Peyer's patch (tissue), 4 donors: ENCODE measurements at places on chromosomes 4 and X. TPM values are rescaled to one million over a fixed set of nuclear protein-coding genes. Genes with fewer than 3 reads are reported as not detected.

DNA sequence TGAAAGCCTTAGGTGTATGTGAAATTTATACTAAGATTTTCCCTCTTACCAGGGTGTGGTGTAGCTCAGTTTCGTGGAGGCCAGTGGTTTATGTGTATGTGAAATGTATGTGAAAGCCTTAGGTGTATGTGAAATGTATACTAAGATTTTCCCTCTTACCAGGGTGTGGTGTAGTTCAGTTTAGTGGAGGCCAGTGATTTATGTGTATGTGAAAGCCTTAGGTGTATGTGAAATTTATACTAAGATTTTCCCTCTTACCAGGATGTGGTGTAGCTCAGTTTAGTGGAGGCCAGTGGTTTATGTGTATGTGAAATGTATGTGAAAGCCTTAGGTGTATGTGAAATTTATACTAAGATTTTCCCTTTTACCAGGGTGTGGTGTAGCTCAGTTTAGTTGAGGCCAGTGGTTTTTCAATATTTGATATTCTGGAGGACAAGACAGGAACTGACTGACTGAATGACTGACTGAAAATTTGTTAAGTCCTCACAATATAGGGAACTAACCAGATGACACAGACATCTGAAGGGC is 143.7 kb downstream of the NEXMIF start:
- DNase-seq = no peak

Gene NR0B1
- total RNA-seq = not detected

Gene MMRN1
- total RNA-seq = 13.5 TPM

GRCh38 chr4:98446499-98447375 is 185.6 kb downstream of the RAP1GDS1 start:
- DNase-seq = peak; percentile 50

DNA sequence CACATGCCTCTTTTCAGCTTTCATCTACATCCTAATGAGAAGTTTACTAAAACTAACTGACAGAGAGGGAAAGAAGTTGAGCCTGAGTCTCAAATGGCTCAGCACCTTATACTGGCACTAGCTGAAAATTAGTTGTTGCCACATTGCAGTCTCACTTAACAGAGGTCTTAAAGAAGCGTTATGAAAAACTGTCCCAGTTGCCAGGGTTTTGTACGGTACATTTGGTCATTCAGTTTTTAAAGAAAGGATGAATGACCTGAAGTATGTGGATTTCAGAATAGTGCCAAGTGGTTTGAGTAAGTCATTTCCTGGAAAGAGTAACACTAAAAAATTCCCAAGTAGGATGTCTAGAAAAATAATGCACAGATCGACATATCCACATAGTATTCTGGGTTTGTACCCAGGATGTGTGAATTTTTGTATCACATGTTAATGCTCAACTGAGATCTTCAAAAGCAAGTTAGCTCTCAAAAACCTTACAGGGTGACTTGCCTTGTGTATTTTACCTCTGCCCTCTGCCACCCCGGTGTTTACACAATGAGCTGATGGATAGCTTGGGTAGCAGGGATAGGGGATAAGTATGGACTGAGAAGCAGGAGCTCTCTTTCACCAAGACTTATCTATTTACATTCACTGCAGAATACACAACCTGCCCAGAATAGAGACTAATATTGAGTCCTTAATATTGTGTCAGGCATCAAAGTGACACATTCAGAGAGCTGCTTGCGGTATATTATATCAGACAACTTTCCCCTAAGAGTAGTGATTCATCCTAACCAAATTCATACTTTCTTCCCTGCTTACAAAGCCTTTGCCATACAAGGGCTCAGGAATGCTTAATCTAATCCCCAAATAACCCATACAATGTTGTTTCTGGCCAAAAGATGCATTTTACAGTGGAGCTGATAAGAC is 1075.7 kb upstream of the PABPC4L start:
- DNase-seq = no peak

- no peak for DNase-seq
Measured at GRCh38 chr4:173652283-173652931, 122.4 kb upstream of the HAND2 start.

DNA sequence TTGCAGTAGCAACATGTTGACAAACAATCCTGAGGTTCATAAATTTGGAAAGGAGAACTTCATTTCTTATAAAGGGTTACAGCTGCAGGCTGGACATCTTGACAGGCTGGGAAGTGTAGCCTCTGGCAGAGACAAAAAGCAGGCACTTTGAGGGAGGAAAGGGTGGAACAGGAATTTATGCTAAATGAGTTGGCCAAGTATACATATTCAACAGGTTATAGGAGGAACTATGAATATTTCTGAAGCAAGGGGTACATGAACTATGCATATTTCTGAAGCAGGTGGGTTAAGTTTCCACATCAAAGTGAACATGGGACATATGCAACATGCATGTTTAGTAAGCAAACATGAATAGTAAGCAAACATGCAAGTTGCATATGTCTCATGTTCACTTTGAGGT is 1.6 kb upstream of the ANTXR2 start:
- DNase-seq = no peak

DNA sequence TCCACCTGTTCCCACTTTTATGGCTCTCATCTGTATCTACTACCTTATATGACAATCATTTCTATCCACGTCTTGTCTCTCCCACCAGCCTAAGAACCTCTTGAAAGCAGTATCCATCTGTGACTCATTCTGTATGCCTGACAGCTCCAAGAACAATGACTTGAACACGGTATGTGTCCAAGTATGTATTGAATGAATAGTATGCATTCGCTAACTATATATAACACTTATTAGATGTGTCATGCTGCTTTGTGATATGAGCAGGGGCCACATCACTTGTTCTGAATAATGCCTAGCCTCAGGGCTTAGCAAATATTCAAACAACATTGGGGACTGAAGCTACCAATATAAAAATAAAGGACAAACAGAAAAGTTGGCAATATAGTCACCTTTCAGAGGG is 4.9 kb downstream of the OPHN1 start:
- no peak for DNase-seq

Gene SETD7
- total RNA-seq = 37.1 TPM

DNA sequence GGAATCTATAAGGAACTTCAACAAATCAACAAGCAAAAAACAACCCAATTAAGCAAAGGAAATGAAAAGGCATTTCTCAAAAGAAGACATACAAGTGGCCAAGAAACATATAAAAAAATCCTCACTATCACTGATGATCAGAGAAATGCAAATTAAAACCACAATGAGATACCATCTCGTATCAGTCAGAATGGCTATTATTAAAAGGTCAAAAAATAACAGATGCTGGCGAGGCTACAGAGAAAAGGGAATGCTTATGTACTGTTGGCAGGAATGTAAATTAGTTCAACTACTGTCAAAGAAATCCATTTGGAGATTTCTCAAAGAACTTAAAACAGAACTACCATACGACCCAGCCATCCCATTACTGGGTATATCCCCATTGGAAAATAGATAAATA is 292.4 kb upstream of the FAT1 start:
- DNase-seq = no peak

Gene PRRG1
- total RNA-seq = 2.5 TPM

- peak; percentile 90 for DNase-seq
Measured at GRCh38 chr4:140152013-140152703, 1.8 kb downstream of the MAML3 start.

GRCh38 chr4:148166132-148166591 is 276.1 kb downstream of the NR3C2 start:
- DNase-seq = no peak

- no peak for DNase-seq
Measured at GRCh38 chr4:33961761-33962160, 2282.6 kb downstream of the ARAP2 start.

GRCh38 chr4:31518796-31519250 is 798.7 kb downstream of the PCDH7 start:
- no peak for DNase-seq

DNA sequence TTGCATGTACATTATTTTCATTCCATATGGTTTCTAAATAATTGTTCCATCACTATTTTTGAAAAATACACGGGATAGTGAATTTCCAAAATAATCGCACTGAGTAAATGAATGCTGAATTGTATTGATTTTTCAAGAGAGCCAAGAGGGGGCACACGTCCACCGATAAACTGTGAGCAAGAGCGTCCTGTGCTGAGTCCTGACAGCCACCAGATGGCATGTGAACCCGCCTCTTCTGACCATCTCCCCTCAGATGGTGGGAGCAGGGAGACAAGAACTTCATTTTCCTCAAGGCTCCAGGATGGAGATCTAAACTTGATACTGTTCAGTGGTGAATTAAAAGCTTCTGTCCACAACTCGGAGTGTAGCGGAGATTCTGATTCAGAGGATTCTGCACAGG is 30.6 kb upstream of the IL9R start:
- peak; percentile 53 for DNase-seq

DNA sequence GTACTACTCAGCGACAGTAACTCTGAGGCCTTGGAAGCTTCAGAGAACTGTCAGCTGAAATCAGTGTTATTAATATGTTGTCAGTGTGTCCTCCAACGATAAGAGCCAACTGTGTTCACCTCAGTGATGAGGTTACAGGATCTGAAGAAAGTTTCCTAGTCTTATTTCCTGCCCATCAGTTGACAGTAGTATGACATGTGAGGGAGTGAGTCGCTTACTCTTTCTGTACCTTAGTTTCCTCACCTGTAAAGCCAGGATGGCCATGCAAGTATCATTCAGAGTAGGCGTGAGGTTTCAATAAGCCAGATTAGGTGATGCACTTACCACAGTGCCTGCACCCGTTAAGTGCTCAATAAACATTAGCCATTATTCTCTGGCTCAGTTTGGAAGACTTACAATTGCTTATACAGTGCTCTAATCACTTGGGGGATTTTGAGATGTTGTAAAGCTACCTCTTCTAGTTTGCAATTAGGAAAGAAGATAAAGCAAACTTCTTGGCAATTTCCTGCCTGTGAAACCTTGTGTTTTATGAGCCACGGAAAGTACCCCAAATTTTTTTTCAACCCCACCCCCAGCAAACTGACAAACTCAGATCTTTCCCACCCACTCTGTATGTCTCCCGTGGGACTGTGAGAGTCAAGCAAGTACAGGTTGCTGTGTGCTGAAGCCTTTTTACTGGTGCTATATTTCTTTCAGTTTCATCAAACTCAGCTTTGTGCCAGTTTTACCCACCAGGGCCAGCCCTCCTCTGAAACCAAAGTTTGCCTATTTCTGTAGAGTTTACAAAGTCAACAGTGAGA is 62.2 kb downstream of the ANXA3 start:
- DNase-seq = no peak

Gene EMCN
- total RNA-seq = 42.1 TPM

GRCh38 chr4:182421753-182422152 is 178.6 kb downstream of the TENM3 start:
- no peak for DNase-seq

DNA sequence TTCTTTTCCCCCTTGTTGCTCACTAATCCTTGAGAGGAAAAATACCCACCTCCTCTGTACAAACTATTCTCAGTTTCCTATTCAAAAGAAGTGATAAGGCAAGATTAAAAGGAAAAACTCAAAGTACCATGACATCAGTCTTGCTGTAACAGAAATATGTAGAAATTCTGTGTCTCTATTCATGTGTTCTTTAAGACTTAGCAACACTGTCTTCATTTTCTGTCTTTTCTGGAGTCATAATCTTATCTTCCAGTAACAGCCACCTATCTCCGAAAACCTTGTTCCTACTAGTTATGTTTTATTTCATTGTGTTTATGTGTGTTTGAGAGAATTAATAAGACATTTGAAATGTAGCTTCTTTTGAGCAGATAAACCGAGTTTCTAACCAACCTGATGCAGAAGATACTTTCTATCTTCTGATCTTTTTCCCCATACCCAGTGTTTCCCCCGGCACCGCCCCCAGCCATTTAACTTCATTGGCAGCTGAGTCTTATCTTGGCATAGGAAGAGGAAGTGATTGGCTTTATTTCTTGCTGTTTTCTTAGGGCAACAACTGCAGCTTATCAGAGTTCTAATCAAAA is 8.0 kb downstream of the FAM241A start:
- DNase-seq = no peak

DNA sequence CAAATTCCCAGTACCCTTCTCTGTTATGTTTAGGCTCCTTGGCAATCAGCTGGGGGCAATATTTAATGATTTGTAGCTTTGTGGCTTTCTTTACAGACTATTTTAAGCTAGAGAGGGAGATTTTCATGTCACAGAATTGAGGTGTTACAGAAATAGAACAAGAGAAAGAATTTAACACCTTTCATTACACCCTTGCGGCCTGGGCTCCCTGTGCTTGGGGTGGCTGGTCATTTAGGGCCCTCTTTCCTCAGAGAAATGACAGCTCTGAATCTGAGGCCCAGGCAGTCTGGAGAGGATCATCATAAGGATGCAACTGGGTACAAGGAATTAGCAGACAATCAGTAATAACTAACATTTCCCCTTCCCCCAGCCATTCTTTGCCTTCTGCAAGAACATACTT is 104.5 kb upstream of the INTU start:
- no peak for DNase-seq

DNA sequence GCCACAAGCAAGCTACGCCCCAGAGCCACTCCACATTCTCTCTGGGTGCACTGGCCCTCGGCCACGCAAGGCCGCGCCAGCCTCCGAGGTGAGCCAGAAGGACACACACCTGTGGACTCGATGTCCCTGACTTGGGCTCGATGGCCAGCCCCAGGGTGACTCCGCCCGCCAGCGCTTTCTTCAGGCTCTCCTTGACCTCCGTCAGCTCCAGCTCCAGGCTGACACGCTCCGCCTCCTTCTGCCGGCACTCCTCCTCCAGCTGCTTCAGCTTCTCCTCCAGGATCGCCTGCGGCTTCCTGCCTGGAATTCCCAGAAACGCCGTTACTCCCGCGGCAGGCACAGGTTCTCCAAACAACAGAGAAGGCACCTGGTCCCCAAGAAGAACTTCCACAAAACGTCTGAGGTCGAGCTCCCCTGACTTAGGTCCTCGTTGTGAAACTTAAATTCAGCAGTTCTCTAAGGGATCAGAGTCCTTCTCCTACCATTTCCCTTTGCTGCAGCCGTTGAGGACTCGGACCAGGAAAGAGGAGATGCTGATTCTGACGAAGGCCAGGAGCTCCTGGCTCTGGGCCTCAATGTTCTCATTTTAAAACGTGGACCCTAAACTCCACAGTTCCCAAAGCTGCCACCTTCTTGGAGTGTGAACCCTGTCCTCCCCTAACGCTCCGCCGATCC is 166.8 kb downstream of the AFAP1 start:
- DNase-seq = no peak

Gene ANXA10
- total RNA-seq = not detected
